A549 treated with Mapracorat at 1 μM for 4 hours (cell line): ENCODE measurements at places on chromosomes 5 and 9. TPM values are rescaled to one million over a fixed set of nuclear protein-coding genes. Genes with fewer than 3 reads are reported as not detected.

GFRA3 gene
- 0.18 TPM in 1 of 5 replicates, not detected in the others for total RNA-seq

GPR21 gene
- total RNA-seq = not detected in 5 replicates

DMRT3 gene
- not detected in 5 replicates for total RNA-seq

PGGT1B gene
- total RNA-seq = 17.7 to 25.0 TPM (median 21.5 TPM) in 5 replicates

TAF7 gene
- 60.0 to 73.5 TPM (median 68.7 TPM) in 5 replicates for total RNA-seq

SURF4 gene
- 176 to 200 TPM (median 199 TPM) in 5 replicates for total RNA-seq

NR5A1 gene
- total RNA-seq = 0.06 to 0.23 TPM (median 0.15 TPM) in 3 of 5 replicates, not detected in the others

PRDM9 gene
- total RNA-seq = not detected in 5 replicates
